Stimulated activated CD8-positive, alpha-beta memory T cell treated with anti-CD3 and anti-CD28 coated beads, Interleukin-2, amount 100 ng/mL, for 1 hour (primary cell): ENCODE measurements at places on chromosomes 2 and 18.

DNA sequence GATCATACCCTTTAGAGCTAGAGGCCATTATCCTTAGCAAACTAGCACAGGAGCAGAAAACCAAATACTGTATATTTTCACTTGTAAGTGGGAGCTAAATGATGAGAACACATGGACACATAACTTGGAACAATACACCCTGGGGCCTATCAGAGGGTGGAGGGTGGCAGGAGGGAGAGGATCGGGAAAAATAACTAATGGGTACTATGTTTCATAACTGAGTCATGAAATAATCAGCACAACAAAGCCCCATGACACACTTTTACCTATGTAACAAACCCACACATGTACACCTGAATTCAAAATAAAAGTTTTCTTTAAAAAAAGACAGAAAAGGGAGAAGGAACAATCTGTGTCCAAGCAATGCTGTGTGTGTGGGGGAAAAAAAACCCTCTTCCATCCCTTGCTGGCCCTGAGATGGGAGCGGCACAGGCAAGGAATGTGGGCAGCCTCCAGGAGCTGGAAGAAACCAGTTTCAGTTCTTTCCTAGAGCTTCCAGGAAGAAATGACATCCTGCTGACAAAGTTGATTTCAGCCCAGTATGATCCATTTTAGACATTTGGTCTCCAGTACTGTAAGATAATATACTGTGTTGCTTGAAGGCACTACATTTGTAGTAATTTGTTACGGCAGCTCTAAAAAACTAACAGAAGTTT, 458.7 kb upstream of the CNTNAP5 start:
- DNase-seq: no peak

GRCh38 chr2:6168485-6168884, 476.3 kb downstream of the SOX11 start:
- DNase-seq: no peak

GRCh38 chr2:112110966-112111365, 27.2 kb upstream of the FBLN7 start:
- DNase-seq: no peak

DNA sequence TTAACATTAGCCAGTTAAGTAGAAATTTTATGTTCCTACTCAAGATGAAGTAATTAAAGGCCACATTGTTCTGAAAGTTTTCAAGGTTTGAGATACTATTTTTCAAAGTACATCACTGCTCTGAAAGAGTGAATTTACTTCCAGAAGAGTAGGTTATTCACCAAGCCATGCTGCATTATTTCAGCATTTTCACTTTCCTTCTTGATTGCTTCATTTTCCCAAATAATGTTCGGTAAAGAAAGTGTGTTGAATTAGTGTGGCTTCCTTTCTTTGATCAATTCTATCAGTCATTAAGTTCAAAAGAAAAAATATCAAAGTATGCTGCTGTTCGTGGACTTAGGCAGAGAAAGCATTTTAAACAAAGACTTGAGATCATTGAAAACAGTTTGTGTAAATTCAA, 310.3 kb downstream of the XIRP2 start:
- no peak for DNase-seq

- DNase-seq: no peak
Observed at GRCh38 chr2:217223222-217223930, 363.5 kb upstream of the TNP1 start.

GRCh38 chr2:102063487-102063911, 71.7 kb downstream of the IL1R2 start:
- no peak for DNase-seq

DNA sequence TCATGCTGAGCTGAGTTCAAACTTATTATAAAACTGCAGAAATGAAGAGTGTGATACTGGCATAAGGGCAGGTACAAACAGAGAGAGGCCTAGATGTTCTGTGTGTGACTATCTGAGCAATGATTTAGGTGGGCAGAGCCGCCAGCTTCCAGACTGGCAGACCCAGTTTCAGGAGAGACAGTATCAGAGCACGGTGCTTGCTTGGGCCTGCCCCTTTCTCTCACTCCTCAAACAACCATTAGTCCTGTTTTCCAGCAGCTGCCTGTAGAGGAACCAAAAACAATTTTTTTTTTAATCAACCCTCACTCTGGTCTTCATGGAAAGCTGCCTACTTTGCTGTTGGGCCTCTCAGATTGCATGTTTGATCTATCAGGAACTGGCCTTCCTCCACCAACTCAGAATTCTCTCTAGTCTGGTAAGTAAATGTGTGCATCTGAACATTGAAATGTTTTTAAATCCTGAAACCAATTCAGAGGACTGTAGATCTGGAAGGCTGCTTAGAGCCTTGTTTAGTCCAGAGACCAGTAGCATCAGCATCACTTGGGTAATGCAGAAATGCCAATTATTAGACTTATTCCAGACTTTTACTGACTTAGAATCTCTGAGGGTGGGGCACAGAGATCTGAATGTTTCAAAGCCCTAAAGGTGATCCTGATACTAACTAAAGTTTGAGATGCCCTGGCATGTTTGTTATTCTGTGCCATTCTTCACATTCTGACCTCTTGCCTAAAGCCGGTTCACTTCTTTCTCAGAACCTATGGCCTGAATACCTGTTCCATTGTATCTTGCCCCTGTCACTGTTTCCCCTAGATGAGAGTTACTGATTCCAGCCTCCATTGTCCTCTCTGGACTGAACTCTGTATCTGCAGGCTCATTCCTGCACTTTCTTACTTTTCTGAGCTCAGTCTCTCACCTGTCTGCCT, 24.8 kb upstream of the CRIM1 start:
- DNase-seq: no peak

DNA sequence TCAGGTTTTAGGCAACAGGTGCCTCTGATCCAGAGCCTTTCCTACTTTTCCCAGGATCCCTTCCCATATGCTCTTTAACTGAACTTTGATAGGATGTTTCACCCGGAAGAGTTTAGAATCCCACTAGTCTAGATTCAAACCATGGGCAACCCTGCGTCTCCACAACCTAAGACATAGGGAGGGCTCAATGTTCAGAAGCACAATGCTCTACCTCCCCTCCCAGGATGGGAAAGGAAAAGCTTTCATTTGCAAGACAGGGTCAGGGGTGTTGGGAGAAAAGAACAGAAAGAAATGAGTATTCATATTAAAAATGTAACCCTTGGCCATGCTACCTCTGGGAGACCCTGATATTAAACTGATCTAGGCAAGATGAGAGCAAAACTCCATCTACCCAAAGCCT, 230.4 kb downstream of the MREG start:
- DNase-seq: no peak

DNA sequence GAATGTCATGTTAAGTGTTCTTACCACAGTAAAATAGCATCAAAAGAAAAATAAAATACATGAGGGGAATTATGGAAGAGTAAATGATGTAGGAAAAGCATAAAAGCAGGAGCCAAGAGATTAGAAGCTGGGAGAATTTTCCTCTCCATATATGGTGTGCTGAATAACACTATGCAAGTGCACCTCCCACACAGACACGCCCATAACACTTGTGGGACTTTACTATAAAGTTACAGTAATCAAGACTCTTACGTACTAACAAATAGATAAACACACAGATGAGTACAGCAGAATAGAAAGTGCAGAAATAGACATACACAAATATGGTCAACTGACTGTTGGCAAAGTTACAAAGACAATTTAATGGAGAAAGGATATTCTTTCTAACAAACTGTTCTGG, 16.0 kb upstream of the SPHKAP start:
- no peak for DNase-seq

DNA sequence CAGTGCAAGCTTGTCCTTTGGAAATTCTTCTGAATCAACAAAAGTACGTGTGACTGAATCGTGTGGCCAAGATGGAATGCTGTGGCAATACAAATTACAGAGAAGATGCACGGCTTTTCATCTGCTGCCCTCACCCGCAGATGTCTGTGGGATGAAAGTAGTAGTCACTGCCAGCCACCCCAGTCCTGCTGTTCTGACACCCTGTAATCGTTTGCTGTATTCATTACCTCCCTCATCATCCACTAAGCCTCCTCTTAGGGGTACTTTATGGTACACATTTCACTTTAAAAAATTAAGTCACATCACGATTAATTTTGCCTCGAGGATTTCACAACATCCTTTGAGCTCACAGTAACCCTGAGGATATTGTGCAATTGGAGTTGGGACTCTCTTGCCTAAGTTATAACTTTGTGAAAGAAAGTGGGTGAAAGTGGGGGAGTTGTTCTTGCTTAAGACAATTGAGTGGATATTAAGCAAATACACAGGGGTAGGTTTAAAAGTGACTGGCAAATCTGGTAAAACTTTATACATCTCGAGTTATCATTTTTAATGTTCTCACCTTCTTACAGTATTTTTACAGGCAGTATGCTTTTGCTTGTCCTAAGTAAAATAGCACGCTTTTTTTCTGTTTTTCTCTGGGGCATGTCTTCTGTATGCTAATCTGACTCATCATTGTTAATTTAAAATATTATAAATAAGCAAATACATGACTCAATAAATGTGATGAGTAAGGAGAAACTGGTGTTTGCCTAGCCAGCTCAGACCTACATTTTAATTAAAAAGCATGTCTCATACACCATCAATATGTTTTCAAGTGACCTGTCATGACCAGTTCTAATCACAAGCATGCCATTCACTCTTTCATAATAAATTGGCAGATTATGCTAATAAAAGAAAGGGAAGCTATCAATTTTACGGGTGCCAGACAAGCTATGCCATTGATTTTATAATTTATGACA, 680.9 kb downstream of the IRS1 start:
- DNase-seq: no peak

GRCh38 chr2:122179492-122180165, 424.2 kb downstream of the TSN start:
- no peak for DNase-seq

GRCh38 chr18:7272311-7273049, 41.6 kb downstream of the LRRC30 start:
- DNase-seq: no peak

GRCh38 chr2:202604699-202605098, 30.1 kb upstream of the FAM117B start:
- DNase-seq: no peak
